ENCODE measurements at places on chromosomes 2 and 18. TPM values are rescaled to one million over a fixed set of nuclear protein-coding genes. Genes with fewer than 3 reads are reported as not detected.

DNA sequence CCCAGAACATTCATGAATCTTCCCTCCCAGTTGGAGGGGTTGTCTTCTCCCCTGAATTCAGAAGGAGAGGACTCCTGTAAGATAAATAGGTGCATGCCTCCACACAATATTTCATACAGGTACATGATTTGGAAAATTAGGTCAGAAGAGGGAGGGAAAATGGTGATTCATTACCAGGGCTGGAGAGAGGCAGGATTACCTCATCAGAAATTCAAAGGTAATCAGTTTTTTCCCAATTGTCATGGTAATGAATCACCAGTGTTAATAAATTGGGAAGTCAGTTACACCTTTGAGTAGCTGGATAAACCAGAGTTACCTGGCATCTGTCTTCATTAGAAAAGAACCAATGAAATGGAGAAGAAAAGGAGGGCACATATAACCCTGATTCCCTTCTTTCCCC is 128.5 kb downstream of the EN1 start:
- H3K36me3 ChIP-seq = no peaks in the 10 kb centered on the region
- H3K4me3 ChIP-seq = no peak overlapping the region
- H3K4me1 ChIP-seq = no peaks in the 10 kb centered on the region
- no peaks in the 10 kb centered on the region for H3K27me3 ChIP-seq
- no peak for DNase-seq
- no peak overlapping the region for H3K27ac ChIP-seq

DNA sequence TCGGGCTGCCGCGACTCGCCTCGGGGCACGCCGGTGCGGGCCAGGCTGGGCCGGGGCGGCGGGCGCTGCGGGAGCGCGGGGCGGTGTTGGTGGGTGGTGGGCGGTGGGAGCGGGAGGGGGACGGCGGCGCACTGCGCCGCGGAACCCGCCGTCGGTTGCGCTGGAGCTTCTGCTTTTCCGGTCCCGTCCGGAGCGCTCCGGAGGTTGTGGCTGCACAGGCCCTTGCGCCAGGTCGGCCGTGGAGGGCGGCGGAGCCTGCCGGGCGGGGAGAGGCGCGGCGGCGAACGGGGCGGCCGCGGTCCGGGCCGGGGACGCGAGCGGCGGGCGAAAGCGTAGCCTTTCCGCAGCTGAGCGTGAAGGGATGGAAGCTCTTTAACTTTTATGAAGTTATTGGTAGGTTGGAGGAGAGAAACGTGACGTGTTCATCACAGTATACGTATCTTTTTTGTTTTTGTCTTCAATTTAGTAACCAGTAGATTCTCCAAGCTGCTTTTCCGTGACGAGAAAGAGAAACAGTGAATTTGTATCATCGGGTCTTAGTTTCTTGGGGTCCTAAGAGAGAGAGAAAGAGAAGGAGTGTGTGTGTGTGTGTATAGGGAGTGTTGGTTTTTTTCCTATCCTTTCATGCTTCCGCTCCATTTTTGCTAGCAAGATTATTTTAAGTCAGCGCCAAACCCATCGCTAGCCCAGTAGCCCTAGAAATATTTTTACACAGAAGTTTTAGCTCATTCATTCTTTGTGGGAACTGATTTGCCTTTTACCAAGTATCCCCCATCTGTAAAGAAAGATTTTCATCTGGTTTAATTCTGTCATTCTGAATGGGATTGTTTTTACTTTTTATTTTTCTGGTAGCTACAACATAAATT is 535 bp downstream of the ATG4B start:
- no peaks in the 10 kb centered on the region for H3K27me3 ChIP-seq
- peaks cover 23% of the 10 kb centered on the region for H3K36me3 ChIP-seq
- H3K4me1 ChIP-seq = peaks cover 30% of the 10 kb centered on the region
- H3K27ac ChIP-seq = peak overlapping the region; percentile 99

GRCh38 chr2:42086500-42086953 is 38.7 kb downstream of the PKDCC start:
- no peaks in the 10 kb centered on the region for H3K36me3 ChIP-seq
- DNase-seq = no peak
- no peak overlapping the region for H3K27ac ChIP-seq
- no peaks in the 10 kb centered on the region for H3K27me3 ChIP-seq
- no peaks in the 10 kb centered on the region for H3K4me1 ChIP-seq
- no peak overlapping the region for H3K4me3 ChIP-seq

DNA sequence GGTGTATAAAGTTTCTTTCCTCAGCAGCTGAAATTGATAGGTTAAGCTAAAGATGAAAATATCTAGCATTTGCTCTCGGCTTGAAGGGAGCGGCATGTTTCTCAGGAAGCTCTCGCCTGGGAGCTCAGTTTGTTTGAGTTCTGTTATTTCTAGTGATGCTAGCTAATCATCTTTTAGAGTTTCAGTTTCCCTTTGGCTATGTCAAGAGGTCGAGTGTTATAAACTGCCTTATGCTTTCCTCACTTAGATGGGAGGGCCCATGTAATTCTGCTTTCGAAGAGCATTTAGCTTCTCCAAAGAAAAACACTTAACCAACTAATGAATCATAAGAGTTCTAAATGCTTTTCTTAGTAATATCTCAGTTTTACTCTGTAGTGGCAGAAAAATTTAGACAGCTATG is 33.6 kb downstream of the PLCL1 start:
- no peak for DNase-seq
- no peaks in the 10 kb centered on the region for H3K36me3 ChIP-seq
- no peaks in the 10 kb centered on the region for H3K27me3 ChIP-seq
- H3K4me3 ChIP-seq = peak overlapping the region; percentile 43
- H3K4me1 ChIP-seq = peaks cover 24% of the 10 kb centered on the region
- no peak overlapping the region for H3K27ac ChIP-seq

DNA sequence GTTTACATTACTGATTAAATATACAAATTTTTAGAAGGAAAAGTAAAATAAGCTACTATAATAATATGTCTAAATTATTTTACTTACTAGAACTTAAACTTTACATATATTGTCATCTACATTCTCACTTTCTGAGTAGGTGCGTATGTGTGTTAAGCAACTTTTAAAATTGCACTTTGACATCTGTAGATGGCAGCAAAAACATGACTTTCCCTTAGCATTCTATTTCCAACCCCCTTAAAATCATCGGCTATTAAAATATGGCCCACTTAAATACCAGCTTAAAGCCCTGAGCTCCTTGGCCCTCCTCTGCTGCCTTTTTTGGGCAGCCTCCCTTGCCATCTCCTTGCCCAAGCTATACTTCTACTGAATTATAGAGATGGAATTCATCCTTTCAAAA is 78.0 kb downstream of the UPP2 start:
- no peak overlapping the region for H3K27ac ChIP-seq
- no peaks in the 10 kb centered on the region for H3K36me3 ChIP-seq
- H3K4me1 ChIP-seq = no peaks in the 10 kb centered on the region

GRCh38 chr2:100877555-100877954 is 57.6 kb downstream of the NPAS2 start:
- no peak overlapping the region for H3K4me3 ChIP-seq
- H3K27me3 ChIP-seq = no peaks in the 10 kb centered on the region
- no peaks in the 10 kb centered on the region for H3K4me1 ChIP-seq
- DNase-seq = peak; percentile 31
- peak overlapping the region; percentile 37 for H3K27ac ChIP-seq

DNA sequence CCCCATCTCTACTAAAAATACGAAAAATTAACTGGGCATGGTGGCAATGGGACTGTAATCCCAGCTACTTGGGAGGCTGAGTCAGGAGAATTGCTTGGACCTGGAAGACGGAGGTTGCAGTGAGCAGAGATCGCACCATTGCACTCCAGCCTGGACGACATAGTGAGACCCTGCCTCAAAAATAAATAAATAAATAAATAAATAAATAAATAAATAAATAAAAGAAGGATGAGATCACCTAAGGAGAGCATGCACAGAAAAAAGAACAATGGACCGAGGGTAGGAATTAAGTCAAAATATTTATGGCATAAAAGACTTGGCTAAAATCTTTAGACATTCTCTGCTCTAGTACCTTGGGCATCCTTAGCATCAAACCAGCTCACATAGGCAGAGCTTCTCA is 8.9 kb upstream of the RBMS1 start:
- H3K4me1 ChIP-seq = peaks cover 8% of the 10 kb centered on the region
- H3K27me3 ChIP-seq = no peaks in the 10 kb centered on the region
- H3K27ac ChIP-seq = no peak overlapping the region
- no peaks in the 10 kb centered on the region for H3K36me3 ChIP-seq

GRCh38 chr18:79533146-79533545 is 137.4 kb downstream of the NFATC1 start:
- H3K4me1 ChIP-seq = no peaks in the 10 kb centered on the region
- H3K27ac ChIP-seq = no peak overlapping the region
- no peaks in the 10 kb centered on the region for H3K36me3 ChIP-seq
- DNase-seq = no peak
- no peak overlapping the region for H3K4me3 ChIP-seq

DNA sequence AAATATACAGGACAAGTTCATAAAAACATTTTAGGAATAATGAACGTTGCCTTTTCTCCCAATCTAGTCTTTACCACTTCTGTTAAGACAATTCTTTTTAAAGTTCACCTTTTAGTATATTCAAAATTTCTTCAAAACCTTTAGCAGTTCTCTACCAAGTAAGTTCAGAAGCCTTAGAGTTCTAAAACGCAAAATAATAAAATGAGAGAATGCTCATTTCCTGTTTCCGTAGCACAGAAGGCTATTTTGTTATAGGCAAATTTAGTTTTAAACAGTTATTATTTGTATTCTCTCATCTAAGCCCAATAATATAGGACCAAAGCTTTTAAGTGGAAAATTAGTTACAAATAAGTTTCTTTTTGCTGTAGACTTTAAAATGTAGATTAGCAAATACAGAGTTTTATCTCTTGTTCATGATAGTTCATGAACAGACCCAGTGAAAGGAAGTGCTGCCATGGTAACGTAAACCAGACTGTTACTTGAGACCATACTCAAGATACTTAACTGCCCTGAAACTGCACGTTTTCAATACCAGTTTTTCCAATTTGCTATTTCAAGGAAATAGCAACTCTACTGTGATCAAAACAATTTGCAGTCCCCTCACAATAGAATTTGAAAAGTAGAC is 173.1 kb upstream of the STON1 start:
- no peak for DNase-seq
- H3K4me1 ChIP-seq = peaks cover 32% of the 10 kb centered on the region
- no peak overlapping the region for H3K4me3 ChIP-seq

- H3K36me3 ChIP-seq = no peaks in the 10 kb centered on the region
- no peak overlapping the region for H3K4me3 ChIP-seq
- H3K27me3 ChIP-seq = no peaks in the 10 kb centered on the region
- no peak overlapping the region for H3K27ac ChIP-seq
- H3K4me1 ChIP-seq = no peaks in the 10 kb centered on the region
These were observed 76.2 kb upstream of the CTAGE1 start for GRCh38 chr18:22493940-22494339.

DNA sequence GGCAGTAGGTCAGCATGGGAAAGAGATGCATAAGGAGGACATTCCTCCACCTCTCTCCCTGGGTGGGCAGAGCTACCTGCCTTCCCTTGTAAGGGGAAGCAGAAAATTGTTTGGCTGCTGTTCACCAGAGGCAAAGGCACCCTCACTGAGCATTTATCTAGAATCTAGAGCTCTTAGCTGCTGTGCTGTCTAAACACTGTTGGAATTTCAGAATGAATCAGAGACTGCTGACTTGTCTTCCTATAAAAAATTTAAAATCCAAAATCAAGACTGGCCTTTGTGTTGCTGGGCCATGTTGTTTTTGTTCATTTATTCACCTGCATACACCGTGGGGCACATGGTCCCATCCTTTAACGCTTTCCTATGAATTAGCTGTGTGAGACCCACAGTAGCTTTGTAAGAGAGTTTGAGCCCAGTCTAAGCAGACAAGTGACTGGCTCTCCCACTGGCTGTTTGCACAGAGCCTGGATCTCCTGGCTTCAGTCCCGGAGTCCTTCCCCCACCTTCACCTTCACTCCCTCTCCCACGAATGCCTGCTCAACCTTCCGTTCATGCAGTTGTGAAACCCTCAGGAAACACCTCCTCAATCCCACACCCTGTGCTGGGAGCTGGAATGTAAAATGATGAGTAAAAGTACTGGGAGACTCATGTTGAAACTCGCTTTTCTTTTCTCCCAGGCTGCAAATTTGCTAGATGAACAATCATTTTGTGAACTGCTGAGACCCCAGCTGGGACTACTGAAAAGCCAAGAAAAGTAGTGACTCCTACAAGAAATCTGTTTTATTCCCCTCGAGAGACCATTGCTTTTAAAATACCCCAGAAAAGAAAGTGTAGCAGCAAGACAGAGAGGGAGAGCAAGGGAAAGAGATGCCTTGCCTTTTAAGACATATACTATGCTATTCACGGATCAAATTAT is 76.2 kb downstream of the FAM168B start:
- no peak for DNase-seq
- no peak overlapping the region for H3K4me3 ChIP-seq
- no peak overlapping the region for H3K27ac ChIP-seq
- H3K27me3 ChIP-seq = no peaks in the 10 kb centered on the region
- H3K36me3 ChIP-seq = no peaks in the 10 kb centered on the region
- no peaks in the 10 kb centered on the region for H3K4me1 ChIP-seq

DNA sequence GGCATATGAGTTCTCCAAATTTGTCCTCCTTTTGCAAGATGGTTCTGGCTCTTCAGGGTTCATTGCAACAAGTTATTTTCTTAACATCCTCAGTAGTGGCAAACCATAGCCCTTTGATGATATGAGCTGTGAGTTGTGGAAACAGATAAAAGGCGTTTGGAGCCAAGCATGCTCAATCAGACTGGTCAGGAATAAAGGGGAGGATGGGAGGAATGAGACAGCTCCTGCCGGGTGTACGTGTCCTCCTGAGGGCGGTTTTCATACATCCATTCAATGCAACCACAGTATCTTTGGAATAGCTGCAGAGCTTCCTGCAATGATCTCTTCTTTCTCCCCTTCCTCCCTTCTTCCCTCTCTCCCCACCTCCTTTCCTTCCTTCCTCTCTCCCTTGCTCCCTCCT is 245.8 kb downstream of the GLI2 start:
- H3K27ac ChIP-seq = no peak overlapping the region
- H3K4me1 ChIP-seq = no peaks in the 10 kb centered on the region
- H3K36me3 ChIP-seq = no peaks in the 10 kb centered on the region
- DNase-seq = no peak
- H3K27me3 ChIP-seq = no peaks in the 10 kb centered on the region
- no peak overlapping the region for H3K4me3 ChIP-seq

- DNase-seq = no peak
- H3K36me3 ChIP-seq = peaks cover 28% of the 10 kb centered on the region
- H3K4me1 ChIP-seq = no peaks in the 10 kb centered on the region
- no peak overlapping the region for H3K27ac ChIP-seq
- H3K27me3 ChIP-seq = no peaks in the 10 kb centered on the region
- no peak overlapping the region for H3K4me3 ChIP-seq
These were observed 10.9 kb downstream of the PGAP1 start for GRCh38 chr2:196915507-196916189.

- H3K27me3 ChIP-seq = no peaks in the 10 kb centered on the region
- DNase-seq = no peak
- peaks cover 10% of the 10 kb centered on the region for H3K4me1 ChIP-seq
These were observed 136.4 kb downstream of the GLI2 start for GRCh38 chr2:120871881-120872620.

- no peaks in the 10 kb centered on the region for H3K27me3 ChIP-seq
- H3K27ac ChIP-seq = no peak overlapping the region
- DNase-seq = no peak
- no peaks in the 10 kb centered on the region for H3K4me1 ChIP-seq
- H3K4me3 ChIP-seq = no peak overlapping the region
These were observed 100.4 kb downstream of the EIPR1 start for GRCh38 chr2:3277050-3277747.

The ACADL gene
- total RNA-seq = 7.8 TPM

The DYSF gene
- 123 TPM for total RNA-seq

The NT5DC4 gene
- total RNA-seq = not detected

The KCNE4 gene
- 1.7 TPM for total RNA-seq

The STARD7 gene
- total RNA-seq = 184 TPM

The TTN gene
- total RNA-seq = 7,650 TPM

The SERPINB12 gene
- not detected for total RNA-seq

The ANKRD30B gene
- not detected for total RNA-seq

The RBM43 gene
- total RNA-seq = 3.1 TPM

The SERPINB11 gene
- not detected for total RNA-seq

The PARD6G gene
- total RNA-seq = 1.1 TPM

The RAPH1 gene
- total RNA-seq = 47.6 TPM

The PLA2R1 gene
- 0.59 TPM for total RNA-seq

Data from psoas muscle (tissue), 8 donors.